ENCODE measurements at places on chromosomes 6 and 20. TPM values are rescaled to one million over a fixed set of nuclear protein-coding genes. Genes with fewer than 3 reads are reported as not detected.

SLC22A2 gene
- 0.04 TPM for total RNA-seq

DNA sequence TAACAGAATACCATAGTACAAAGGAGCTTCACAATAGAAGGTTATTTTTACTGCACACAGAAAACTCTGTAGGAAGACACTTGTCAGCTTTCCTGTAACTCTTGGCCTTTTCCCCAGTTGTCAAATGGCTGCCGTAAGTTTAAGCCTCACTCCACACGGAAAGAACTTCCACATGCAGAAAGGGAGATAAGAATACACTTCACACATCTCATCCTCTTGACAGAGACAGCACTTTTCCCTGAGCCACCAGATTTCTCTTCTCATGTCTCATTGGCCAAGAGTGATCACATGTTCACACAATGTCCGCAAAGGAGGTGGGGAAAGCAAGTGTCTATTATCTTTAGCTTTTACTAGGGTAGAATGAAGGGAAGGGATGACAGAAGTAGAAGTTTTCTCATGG is 540.7 kb downstream of the HAO1 start:
- H3K27ac ChIP-seq: no peak overlapping the region
- H3K4me3 ChIP-seq: no peak overlapping the region
- no peaks in the 10 kb centered on the region for H3K27me3 ChIP-seq
- peak; percentile 11 for DNase-seq

DNA sequence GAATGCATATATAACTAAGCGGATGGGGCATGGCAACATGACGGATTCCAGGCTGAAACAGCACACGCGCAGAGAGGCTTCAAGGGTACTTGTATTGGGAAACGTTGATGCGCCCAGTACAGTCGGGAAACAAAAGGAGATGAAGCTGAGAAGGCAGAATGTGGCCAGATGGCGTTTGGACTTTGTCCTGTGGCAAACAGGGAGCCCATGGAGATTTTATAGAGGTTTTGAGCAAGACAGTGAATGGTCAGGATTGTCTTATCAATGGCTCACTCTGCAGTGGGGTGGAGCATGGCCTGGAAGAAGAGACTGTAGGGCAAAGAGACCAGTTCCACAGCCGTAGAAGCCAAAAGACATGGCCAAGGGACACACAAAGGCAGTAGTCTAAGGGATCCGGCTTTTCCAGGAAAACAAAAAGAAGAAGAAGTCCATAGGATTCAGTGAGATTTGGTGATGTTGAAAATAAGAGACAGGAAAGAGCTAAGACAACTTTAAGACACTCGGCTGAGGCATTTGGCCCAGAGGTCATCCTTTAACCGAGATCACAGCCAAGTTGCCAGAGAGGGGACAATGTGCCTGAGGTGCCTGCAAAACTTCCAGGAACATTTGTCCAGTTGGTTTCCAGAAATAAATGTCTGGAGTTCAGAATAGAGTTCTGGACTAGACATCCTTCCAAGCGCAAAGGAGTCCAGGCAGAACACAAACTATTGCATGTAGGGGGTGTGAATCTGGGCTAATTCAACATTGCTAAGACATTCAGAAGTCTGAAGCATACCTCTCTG is 123.0 kb upstream of the RREB1 start:
- no peaks in the 10 kb centered on the region for H3K36me3 ChIP-seq
- peaks cover 14% of the 10 kb centered on the region for H3K4me1 ChIP-seq

DNA sequence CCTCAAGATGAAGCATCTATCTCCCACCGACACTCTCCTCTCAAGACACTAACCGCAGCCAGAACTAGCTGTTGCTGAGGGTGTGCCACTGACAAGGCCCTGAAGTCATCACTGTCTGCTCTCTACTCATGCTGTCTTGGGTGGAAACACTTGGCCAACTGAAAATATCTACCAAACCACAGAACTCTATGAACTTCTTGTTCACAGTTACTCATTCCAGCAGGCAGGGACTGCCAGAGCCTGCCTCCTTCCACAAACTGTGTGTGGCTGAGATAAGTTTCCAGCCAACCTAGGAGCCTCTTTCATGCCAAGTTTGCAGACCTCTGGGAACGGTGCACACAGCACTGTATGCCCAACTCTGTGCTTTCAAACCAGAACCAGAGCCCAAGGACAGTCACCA is 45.5 kb upstream of the NXT1 start:
- no peak overlapping the region for H3K4me3 ChIP-seq
- H3K27ac ChIP-seq: no peak overlapping the region
- H3K27me3 ChIP-seq: peaks cover 2% of the 10 kb centered on the region
- DNase-seq: no peak

DNA sequence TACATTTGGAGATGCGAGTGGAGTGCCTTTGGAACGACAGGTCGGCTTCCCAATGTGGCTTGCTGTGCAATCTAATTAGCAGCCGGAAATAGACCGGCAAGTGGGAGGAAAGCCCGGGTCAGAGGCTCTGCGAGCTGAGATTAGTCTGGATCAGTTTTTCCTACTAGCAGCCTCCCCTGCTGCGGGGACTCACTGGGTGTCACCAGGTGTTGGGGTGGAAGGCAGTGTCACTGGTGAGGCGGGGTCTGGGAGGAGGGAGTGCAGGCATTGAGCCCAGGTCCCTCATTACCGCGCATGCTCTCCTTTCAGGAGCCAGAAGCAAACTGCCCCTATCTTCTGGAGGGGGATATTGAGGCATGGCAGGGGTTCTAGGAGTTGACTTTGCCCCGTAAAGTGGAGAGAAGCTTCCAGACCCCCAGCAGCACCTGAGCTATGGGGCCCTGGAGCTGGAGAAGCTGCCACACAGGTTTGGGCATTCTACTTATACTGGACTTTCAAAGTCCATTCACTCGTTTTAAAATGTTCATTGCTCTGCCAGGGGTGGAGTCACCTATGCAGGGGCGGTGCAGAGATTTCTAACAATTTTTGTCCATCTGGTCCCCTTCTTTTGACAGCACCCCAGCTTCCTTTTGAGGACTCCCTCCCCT is 11.0 kb downstream of the SULF2 start:
- H3K4me3 ChIP-seq: no peak overlapping the region
- peaks cover 12% of the 10 kb centered on the region for H3K4me1 ChIP-seq
- H3K27ac ChIP-seq: peak overlapping the region; percentile 55
- peaks cover 18% of the 10 kb centered on the region for H3K27me3 ChIP-seq

GRCh38 chr6:38350220-38350619 is 289.5 kb downstream of the BTBD9 start:
- H3K4me1 ChIP-seq: peaks cover 12% of the 10 kb centered on the region
- H3K36me3 ChIP-seq: no peaks in the 10 kb centered on the region
- H3K4me3 ChIP-seq: no peak overlapping the region
- no peak overlapping the region for H3K27ac ChIP-seq
- no peak for DNase-seq
- H3K27me3 ChIP-seq: no peaks in the 10 kb centered on the region

Data from muscle of leg (tissue), 16 donors.